NCI-H774 (cell line): ENCODE measurements at places on chromosomes 1 and 21.

DNA sequence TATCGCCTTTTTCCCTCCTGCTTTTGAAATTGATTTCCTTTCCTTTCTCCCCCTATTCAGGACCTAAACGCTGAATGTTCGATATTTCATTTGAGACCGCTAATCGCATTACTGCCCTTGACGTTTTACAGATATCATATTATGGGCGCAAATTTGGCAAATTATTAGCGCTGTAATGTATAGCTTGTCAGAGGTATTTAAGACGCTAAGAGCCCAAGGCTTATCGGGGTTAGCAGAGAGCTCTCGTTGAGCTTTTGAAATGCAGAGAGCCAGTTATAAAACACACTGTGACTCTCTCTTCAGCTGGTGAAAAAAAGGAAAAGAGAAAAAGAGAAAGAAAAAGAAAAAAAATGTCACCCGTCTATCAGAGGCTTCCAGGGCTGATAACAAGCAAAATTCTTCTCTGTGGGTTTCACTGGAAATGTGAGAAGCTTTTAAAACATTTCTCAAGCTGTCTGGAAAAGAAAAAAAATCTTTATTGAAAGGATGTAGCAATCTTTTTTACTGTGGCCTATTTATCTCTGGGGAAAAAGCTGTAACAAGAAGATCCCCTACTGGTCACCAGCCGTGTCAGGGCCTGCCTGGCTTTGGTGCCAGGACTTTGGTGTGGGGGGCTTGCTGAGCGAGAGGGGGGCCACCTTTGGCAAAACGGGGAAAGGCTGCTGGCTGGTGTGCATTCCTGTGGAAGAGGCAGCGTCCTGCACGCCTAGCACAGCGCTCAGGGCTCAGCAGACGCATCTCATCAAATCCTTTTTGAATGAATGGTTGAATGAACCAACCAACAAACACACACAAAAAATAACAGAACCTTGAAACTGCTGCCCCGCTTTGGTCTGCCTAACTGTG is 119.8 kb downstream of the RNF220 start:
- DNase-seq = no peak

GRCh38 chr1:211241071-211241470 is 18.1 kb upstream of the RCOR3 start:
- DNase-seq = no peak

GRCh38 chr21:15860541-15860940 is 130.8 kb downstream of the USP25 start:
- DNase-seq = no peak

DNA sequence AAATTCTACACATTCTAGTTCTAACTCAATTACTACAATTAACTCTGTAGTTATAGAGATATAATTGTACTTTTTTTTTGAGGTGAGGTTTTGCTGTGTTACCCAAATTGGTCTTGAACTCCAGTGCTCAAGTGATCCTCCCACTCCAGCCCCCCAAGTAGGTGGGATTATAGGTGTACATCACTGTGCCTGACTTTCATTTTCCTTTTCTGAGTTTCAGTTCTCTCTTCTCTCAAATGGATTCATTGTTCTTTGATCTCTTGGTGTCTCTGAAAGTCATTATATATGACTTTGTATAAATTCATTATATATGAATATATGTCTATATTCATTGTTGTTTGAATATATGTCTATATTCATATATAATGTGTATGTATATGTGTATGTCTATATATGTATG is 74.0 kb upstream of the GALNT2 start:
- no peak for DNase-seq

DNA sequence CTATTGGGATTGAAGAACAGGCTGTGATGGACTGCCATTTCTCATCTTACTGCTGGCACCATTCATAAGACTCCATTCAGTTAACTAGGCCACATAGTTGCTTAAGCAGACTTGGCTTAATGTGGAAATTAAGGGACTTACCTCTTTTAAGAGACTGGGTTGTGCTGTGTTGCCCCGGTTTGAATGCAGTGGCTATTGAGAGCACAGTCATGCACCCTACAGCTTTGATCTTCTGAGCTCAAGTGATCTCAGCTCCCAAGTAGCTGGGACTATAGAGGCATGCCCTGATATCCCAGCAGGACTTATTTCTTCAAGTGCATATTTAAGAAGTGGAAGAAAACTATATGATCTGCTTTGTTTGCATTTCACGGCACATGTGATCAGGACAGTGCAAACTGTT is 181.1 kb downstream of the RASAL2 start:
- no peak for DNase-seq

- DNase-seq = no peak
These were observed 18.1 kb downstream of the KMO start for GRCh38 chr1:241550318-241550717.

GRCh38 chr1:16083486-16083885 is 10.0 kb upstream of the FAM131C start:
- no peak for DNase-seq

DNA sequence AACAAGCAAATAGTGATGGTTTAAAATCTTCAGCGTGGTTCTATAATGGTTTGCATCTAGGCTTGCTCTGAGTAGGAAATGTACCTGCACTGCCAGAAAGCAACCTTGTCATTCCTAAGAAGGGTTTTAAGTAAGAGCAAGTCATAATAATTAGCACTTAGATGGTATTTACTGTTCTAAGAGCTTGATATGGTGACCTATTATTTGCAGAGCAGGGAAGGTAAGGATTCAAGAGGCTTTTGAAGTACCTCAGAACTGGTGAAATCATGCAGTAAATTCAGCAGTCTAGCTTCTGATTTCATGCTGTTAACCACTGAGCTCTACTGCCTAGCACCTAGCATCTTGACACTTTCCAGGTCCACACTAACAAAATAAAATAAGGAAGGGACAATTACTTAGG is 23.7 kb downstream of the ATP1A1 start:
- no peak for DNase-seq

DNA sequence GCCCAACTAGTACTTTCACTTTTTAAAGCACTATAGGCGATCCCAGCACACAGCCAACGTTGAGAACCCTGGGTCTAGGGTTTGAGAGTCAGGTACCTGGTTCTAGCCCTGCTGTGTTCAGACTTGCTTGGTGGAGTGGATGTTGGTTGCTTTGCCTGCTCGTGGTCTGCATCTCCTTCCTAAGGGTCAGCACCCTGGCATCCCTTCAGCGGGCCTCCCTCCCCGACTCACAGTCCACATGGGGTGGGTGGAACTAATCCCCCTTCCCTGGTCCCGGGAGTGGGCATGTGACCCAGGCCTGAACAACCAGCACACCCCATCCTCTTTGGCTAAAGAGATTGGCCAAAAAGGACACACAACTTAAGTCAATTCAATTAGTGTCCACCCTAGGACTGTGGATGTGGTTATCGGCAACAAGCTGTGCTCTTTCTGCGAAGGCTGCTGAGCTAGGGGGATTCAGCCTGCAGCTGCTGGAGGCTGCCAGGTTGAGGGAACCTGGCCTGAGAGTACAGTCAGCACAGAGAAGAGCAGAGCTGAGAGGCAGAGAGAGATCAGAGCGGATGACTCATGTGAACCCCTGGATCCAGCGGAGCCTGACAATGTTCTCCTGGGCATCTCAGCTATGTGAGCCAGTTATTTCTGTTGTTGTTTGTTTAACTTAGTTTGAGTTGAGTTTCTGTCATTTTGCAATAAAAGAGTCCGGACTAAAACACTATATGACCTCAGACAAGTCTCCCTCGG is 138.9 kb downstream of the ACTL8 start:
- DNase-seq = no peak

- peak; percentile 33 for DNase-seq
These were observed 14.4 kb downstream of the SLC5A9 start for GRCh38 chr1:48236716-48237470.

GRCh38 chr1:153490272-153491051 is 30.0 kb upstream of the S100A7 start:
- DNase-seq = peak; percentile 75

GRCh38 chr1:1128454-1129139 is 12.7 kb upstream of the C1orf159 start:
- DNase-seq = no peak

DNA sequence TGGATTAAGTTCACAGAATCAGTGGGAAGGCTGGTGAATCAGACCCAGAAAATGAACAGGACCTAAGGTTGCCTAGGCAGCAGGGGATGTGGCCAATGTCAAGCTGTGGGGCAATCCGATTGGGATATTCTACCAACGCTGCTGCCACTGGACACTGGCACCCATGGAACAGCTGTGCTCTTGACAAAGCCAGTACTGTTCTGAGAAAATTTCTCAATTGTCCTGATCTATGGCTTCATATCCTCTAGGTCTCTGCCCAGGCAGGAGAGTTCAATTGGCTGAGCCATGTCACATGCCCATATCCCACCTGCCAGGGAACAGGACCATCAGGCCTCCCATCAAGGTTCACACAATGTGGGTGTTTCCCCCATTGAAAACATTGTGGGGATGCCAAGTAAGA is 6.2 kb downstream of the TACSTD2 start:
- DNase-seq = no peak

DNA sequence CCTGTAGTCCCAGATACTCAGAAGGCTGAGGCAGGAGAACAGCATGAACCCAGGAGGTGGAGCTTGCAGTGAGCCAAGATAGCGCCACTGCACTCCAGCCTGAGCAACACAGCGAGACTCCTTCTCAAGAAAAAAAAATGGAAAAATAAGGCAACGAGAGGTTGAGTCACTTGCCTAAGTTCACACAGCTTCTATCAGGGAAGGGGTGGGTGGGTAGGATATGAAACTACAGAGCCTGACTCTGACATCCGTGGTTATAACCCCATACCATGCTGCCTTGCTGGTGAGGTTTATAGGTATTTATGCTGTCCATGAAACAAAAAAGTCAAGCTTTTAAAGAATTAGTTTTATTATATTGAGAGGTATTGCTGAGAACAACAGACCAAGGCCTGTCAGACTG is 61.5 kb upstream of the RAB4A start:
- no peak for DNase-seq

DNA sequence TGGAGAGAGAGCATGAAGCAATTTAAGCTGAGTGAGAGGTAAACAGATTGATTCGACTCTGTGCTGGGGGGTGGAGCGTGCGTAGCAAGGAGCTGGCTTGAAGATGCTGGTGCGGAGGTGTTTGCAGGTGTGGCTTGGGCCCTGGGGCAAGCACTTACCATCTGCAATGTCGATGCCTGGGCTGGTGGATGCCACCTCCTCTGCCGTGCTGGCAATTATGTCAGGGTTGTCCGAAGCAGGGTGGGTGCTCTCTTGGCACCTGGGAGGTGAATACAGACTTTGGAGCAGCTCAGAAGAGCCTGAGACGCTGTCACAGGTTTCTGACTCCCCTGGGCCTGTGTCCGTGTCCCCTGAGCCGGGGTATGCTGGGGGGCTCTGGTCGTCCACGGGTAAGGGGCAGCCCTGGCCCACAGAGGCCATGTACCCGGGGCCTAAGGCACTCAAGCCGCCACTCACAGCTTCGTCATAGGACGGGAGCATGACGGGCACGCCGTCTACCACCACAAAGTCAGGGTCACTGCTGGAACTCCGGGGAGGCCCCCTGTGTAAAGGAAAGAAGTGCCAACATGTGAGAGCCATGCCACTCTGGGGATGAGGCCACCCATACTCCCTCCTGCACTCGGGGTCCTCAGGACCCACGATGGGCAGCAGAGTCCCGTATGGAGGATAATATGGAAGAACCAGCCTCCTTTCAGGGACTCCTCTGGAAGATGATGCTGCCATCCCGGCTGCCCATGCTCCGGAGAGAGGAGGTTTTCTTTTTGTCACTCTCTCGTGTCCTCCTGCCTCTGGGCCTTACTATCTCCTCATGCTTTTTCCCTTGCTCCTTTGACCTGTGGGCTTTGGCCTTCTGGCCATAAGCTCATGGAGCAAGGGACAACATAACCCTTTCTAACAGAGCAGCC is 80.3 kb upstream of the TLR5 start:
- no peak for DNase-seq

- no peak for DNase-seq
These were observed 73.3 kb downstream of the CAMTA1 start for GRCh38 chr1:6858596-6858995.

GRCh38 chr1:81358151-81358550 is 442.6 kb upstream of the ADGRL2 start:
- no peak for DNase-seq

GRCh38 chr21:38843379-38843778 is 37.6 kb downstream of the ETS2 start:
- DNase-seq = no peak

- no peak for DNase-seq
These were observed 43.0 kb upstream of the CRNN start for GRCh38 chr1:152457071-152457470.

DNA sequence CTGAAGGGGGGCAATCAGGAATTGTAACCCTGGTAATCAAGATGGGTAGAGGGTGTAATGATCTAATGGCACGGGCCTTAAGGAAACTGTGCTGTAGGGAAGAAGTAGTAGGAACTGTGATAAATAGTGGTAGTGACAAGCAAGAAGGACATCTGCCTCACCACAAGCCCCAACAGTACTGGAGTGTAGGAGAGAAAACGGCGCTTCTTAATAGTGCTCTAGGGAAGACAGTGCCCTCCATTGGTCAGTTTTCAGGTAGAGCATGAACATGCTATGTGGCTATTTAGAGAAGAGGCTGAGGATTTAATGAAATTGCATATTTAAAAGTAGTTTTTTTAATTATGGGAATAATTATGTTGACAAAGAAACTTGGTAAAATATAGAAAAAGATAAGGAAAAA is 32.2 kb downstream of the SLC30A7 start:
- DNase-seq = no peak

DNA sequence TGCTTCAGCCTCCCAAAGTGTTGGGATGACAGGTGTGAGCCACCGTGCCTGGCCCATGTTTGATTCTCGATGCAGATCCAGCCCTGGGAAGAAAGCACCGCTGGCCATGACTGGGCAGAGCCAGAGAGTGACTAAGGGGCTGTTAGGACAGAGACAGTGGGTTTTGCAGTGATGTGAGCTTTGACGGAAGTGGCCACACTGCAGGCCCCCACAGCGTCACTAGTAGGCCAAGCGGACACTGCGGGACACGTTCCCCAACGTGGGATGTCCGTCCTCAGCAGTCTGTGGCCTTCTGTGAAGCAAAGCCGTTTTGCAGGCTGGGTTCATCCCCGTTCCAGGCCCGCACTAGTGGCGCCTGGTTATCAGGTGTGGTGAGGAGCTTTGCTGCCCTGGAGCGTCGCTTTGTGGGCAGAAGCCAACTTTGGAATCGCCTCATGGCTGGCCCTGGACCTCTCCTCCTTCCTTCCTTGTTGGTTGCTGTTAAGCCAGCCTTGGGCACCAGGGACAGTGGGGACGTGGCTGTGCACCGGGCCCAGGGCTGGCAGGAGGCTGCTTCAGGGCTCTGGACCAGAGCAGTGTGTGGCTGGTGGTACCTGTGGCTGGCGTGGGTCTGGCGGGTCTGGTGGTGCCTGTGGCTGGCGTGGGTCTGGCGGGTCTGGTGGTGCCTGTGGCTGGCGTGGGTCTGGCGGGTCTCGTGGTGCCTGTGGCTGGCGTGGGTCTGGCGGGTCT is 41.2 kb downstream of the SKI start:
- no peak for DNase-seq

- no peak for DNase-seq
These were observed 3.3 kb upstream of the HAPLN2 start for GRCh38 chr1:156615946-156616345.

DNA sequence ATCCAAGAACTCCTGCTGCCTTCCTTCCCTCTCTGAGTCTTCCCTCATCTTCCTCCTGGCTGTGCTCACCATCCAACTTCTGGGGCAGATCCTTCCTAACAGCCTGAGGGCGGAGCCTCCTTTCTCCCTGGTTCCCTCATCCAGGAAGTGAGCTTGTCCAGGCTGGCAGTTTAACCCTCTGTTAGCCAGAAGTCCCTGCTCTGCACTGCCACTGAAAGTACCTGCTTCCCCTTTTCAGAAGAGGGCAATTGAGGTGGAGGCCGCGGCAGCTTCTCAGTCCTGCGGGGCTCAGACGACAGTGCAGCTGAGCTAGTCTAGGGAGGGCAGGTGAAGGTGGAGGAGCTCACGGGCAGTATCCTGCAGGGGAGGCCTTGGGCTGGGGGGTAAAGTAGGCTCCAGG is 149.1 kb downstream of the FCRL5 start:
- DNase-seq = peak; percentile 3
